ENCODE measurements at places on chromosomes 7 and 10. TPM values are rescaled to one million over a fixed set of nuclear protein-coding genes. Genes with fewer than 3 reads are reported as not detected.

The ADAM12 gene
- total RNA-seq = 3.7 TPM

The RARRES2 gene
- 305 TPM for total RNA-seq

The KNDC1 gene
- total RNA-seq = 3.4 TPM

The LRRTM3 gene
- 0.25 TPM for total RNA-seq

- no peak for DNase-seq
These were observed 837 bp upstream of the IGFBP3 start for GRCh38 chr7:45921699-45922519.

DNA sequence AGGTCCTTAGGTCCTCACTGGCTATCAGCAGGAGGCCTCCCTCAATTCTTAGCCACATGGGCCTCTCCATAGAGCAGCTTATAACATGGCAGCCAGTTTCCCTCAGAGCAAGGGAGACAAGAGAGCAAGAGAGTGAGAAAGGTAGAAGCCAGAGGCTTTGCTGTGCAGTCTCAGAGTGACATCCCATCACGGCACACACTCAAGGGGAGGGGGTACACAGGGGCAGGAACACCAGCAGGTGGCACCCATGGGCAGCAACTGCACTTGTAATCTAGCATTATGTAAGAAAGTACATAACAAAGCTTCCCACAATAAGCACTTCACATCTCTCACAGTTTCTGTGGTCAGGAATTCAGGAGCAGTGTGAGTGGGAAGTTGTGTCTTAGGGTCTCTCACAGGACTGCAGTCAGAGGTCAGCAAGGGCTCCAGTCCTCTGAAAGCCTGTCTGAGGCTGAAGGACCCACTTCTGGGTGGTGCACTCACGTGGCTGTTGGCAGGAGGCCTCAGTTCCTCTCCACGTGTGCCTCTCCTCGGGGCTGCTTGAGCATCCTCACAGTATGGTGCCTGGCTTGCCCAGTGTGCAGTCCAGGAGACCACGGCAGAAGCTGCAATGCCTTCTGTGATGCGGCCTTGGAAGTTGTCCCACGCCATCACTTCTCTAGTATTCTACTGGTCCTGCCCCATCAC lies 159.4 kb downstream of the OAT start:
- DNase-seq = no peak

- no peak for DNase-seq
These were observed 54.3 kb upstream of the PPP2R2D start for GRCh38 chr10:131846240-131847101.

GRCh38 chr10:132448248-132448731 lies 51.3 kb downstream of the PWWP2B start:
- DNase-seq = no peak

- no peak for DNase-seq
These were observed 262.0 kb upstream of the FERD3L start for GRCh38 chr7:19407270-19407669.

- no peak for DNase-seq
These were observed 23.5 kb upstream of the GPR141 start for GRCh38 chr7:37659971-37660565.

DNA sequence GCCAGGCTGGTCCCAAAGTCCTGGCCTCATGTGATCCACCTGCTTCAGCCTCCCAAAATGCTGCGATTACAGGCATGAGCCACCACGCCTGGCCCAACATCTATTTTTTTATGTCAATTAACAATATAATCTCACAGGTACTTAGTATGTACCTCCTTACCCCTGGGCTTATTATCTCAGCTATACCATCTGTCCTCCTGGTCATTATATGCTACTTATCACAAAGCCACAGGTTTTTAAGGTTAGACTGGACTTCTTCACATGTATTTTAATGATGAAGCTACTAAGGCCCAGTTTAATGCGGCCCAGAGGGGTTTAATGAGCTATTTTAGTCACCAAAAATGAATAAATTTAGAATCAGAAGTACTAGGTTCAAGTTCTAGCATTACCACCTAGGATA lies 3.4 kb downstream of the NSUN6 start:
- no peak for DNase-seq

DNA sequence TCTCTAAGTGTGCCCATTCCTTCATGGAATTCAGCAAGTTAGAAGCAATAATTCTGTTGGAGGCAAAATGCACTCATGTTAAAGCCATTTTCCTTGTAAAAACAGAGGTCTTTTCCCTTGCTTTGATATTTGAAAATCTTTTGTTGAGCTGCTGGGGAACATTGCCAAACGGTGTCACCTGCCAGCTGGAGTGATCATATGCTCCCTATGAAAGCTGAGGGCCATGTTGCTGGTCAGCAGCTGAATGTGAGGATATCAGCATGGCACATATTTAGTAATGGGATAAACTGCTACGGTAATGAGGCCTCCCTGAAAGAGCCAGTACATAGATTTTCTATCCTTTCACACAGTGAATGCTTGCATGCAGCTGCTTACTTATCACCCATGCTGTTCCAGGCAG lies 224.3 kb downstream of the THSD7A start:
- no peak for DNase-seq

DNA sequence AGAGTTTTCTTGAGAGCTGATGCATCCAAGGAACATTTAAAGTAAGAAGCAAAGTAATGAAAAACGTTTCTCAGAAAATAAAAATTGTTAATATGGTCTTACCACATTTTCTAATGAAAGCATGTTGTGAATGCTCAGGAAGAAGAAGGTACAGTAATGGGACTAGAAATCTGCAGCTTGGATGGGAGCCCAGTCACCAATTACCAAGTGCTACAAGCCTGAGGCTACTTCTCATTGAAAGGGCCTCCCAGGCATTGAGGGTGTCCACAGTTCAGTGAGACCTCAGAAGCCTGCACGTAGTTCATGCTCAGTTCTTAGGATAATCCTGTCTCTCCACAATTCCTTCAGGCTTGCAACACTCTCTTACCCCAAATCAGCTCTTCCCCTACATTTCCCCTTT lies 17.6 kb downstream of the PTN start:
- no peak for DNase-seq

DNA sequence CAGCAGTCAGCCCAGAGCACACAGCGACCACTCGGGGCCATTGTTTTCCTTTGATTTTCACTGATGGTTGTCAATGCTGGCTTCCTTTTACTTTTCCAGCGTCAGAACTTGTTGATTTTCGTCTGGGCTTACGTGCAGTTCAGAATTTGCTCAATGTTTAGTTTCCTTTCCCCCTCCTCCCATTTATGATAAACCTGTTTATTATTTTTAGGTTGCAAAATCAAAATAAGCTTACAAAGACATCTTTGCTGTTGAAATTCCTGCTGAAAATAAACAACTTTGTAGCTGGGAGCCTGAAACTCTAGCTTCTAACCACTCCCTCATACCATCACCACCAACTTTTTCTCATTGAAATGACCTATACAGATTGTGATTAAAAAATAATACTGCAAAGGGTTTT lies 83.1 kb upstream of the LYZL1 start:
- DNase-seq = no peak

Data from vagina (tissue), 2 donors.